ENCODE measurements at places on chromosomes 3 and 15. TPM values are rescaled to one million over a fixed set of nuclear protein-coding genes. Genes with fewer than 3 reads are reported as not detected.

- no peaks in the 10 kb centered on the region for H3K4me1 ChIP-seq
- no peaks in the 10 kb centered on the region for H3K36me3 ChIP-seq
- DNase-seq = no peak
- no peak overlapping the region for H3K4me3 ChIP-seq
- no peaks in the 10 kb centered on the region for H3K27me3 ChIP-seq
- no peak overlapping the region for H3K27ac ChIP-seq
These were observed 223.3 kb downstream of the EPHB1 start for GRCh38 chr3:135018149-135018923.

Gene ZNF860
- 0.56 TPM for total RNA-seq

- no peak for DNase-seq
- H3K4me1 ChIP-seq = 0 out of 2 replicates have a peak, but pooled peaks cover 2% of the 10 kb centered on the region
- H3K4me3 ChIP-seq = no peak overlapping the region
- H3K27ac ChIP-seq = no peak overlapping the region
These were observed 305.6 kb downstream of the PTPRG start for GRCh38 chr3:61866961-61867461.

Gene ABHD17C
- 5.4 TPM for total RNA-seq

GRCh38 chr15:37053166-37053565, 47.2 kb downstream of the MEIS2 start:
- H3K4me1 ChIP-seq = peaks cover 2% of the 10 kb centered on the region
- peak; percentile 54 for DNase-seq
- H3K27me3 ChIP-seq = no peaks in the 10 kb centered on the region
- no peak overlapping the region for H3K4me3 ChIP-seq
- H3K27ac ChIP-seq = no peak overlapping the region
- no peaks in the 10 kb centered on the region for H3K36me3 ChIP-seq

Gene UQCC5
- total RNA-seq = 1.1 TPM

DNA sequence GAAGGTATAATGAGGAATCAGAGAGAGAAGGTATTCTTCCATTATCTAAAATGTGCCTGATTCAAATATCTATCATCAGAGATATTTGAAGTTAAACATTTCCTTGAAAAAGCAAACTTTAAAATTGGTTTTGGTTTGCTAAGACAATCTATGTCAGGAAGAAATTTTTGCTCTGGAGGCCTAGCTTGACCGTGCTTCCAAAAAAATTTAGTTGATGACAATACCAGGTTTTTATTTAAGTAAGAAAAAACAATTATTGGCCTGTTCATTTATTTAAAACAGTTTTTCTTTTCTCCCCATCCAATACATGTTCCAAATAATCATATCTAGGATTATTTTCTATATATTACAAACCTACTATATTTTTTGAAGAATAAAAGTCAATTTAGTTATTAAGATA, 75.3 kb downstream of the OTOL1 start:
- no peaks in the 10 kb centered on the region for H3K4me1 ChIP-seq
- no peaks in the 10 kb centered on the region for H3K36me3 ChIP-seq
- H3K4me3 ChIP-seq = no peak overlapping the region
- no peak for DNase-seq
- no peak overlapping the region for H3K27ac ChIP-seq
- no peaks in the 10 kb centered on the region for H3K27me3 ChIP-seq

Gene FBXW12
- total RNA-seq = not detected

GRCh38 chr3:33115024-33115768, 1.4 kb downstream of the CRTAP start:
- H3K4me3 ChIP-seq = peak overlapping the region; percentile 45
- peak overlapping the region; percentile 35 for H3K27ac ChIP-seq
- no peaks in the 10 kb centered on the region for H3K4me1 ChIP-seq

DNA sequence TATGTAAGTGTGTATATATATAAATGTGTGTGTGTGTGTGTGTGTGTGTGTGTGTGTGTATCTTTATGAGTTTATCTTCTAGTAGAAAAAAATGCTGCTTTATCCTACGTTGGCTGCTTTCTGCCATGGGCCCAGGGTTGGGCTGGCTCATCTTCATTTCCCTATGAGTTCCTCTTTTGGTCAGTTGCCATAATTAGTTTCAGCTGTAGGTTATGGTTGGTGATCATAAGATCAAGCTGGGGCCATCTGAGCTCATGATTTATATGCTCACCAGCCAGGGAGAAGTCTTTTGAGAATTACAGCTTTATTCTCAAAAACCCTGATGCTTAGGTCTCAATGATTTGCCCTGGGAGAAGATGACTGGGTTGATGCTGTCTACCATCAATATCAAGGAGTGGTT, 775.8 kb upstream of the ARPP21 start:
- H3K27me3 ChIP-seq = no peaks in the 10 kb centered on the region
- DNase-seq = no peak
- H3K36me3 ChIP-seq = no peaks in the 10 kb centered on the region

Gene CASR
- not detected for total RNA-seq

DNA sequence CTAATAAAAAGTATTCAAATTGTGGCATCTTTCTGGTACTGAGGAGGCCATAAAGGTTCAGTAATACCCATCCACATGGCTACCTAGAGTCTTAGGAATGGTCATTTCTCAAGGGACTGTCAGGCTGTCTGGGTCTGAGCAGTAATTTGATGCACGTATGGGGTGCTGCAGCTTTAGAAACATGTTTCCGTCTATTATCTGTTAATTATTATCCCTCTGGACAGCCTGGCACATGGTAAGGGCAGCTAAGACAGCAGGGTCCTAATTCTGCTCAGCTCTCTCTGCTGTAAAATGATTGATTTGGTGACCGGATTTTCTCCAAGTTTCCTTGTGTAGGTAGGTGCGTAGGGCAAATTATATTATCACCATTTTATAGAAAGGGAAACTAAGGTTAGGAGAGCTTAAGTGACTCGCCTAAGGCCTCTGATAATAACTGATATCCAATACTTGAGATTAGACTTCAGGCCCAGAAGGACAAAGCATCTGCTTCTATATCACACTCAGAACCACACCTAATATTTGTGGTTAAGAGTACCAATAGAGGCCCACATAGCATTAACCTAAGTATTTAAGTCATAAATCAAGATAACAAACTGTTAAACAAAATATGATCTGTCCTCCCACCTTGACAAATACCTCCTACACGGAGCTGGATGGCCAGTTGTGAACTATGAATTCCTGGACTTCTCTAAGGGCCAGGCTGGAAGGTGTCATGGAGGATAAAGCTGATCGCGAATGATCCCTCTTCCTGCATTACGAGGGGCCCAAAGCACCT, 2.9 kb upstream of the RAP2B start:
- H3K4me3 ChIP-seq = no peak overlapping the region

Gene PHLDB2
- total RNA-seq = 27.2 TPM

GRCh38 chr3:108223928-108224327, 1.7 kb upstream of the IFT57 start:
- H3K4me3 ChIP-seq = no peak overlapping the region
- H3K4me1 ChIP-seq = peaks cover 8% of the 10 kb centered on the region
- H3K27me3 ChIP-seq = no peaks in the 10 kb centered on the region
- DNase-seq = peak; percentile 48

- no peaks in the 10 kb centered on the region for H3K36me3 ChIP-seq
- peaks cover 2% of the 10 kb centered on the region for H3K4me1 ChIP-seq
- H3K27ac ChIP-seq = no peak overlapping the region
- DNase-seq = peak; percentile 11
- H3K4me3 ChIP-seq = no peak overlapping the region
- H3K27me3 ChIP-seq = no peaks in the 10 kb centered on the region
These were observed 15.3 kb upstream of the ARL14 start for GRCh38 chr3:160661660-160662059.

- H3K27ac ChIP-seq = no peak overlapping the region
- no peak for DNase-seq
- H3K4me1 ChIP-seq = peaks cover 10% of the 10 kb centered on the region
- no peaks in the 10 kb centered on the region for H3K27me3 ChIP-seq
- H3K36me3 ChIP-seq = no peaks in the 10 kb centered on the region
- H3K4me3 ChIP-seq = no peak overlapping the region
These were observed 11.6 kb downstream of the SCN5A start for GRCh38 chr3:38637906-38638305.

Gene RTP2
- not detected for total RNA-seq

Gene TRIM42
- not detected for total RNA-seq

DNA sequence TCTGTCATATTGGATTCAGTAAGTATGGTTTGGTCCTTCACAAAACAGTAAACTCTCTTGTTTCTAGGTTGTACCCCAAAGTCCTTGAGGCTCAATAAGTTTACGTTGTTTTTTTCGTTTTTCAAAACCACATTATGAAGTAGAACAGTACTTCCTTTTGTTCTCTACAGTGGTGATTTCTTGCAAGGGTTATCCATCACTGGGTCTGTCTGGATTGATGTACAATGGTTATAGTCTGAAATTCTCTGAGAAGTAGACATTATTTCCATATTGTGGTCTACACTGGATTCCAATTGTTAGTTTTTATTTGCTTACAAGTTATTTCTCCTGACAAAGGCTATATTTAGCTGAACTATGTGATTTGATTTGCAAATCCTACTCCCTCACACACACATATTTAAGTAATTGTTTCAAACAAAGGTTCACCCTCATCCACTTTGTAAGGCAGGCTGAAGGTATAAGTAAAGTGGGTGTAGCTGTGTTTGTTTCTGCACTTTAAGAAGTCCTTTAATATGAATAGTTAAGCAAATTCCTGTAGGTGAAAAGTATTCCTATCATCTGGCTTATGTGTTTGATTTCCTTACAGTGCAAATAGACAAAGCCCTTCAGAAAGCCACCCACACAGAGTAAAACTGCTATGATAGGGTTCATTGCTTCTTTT, 64.2 kb upstream of the MME start:
- peaks cover 2% of the 10 kb centered on the region for H3K4me1 ChIP-seq
- DNase-seq = no peak
- no peak overlapping the region for H3K4me3 ChIP-seq
- H3K27ac ChIP-seq = no peak overlapping the region

- no peak for DNase-seq
- H3K36me3 ChIP-seq = no peaks in the 10 kb centered on the region
- no peaks in the 10 kb centered on the region for H3K4me1 ChIP-seq
- H3K27ac ChIP-seq = no peak overlapping the region
- H3K27me3 ChIP-seq = no peaks in the 10 kb centered on the region
These were observed 83.6 kb upstream of the FXR1 start for GRCh38 chr3:180828723-180829408.

- no peak for DNase-seq
- H3K4me3 ChIP-seq = no peak overlapping the region
- H3K36me3 ChIP-seq = peaks cover 20% of the 10 kb centered on the region
- no peaks in the 10 kb centered on the region for H3K27me3 ChIP-seq
These were observed 11.6 kb downstream of the CLCN2 start for GRCh38 chr3:184349563-184350470.

DNA sequence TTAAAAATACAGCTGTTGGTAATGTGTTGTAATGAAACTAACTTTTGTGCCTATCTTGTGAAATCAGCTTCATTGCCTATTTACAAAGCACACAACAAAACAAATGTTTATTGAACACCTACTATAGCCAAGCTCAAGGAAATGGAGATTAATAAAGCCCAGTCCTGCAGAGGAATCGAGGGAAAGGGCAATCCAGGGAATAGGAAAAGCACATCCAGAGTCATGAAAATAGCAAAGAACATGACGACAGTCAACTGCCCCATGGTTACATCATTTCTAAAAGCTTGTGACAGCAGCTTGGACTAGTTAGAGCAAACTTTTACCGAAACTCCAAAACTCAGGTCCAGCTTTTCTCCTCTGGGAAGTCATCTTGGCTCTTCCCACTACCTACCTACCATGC, 157.3 kb downstream of the LIPC start:
- peaks cover 5% of the 10 kb centered on the region for H3K4me1 ChIP-seq
- no peaks in the 10 kb centered on the region for H3K36me3 ChIP-seq
- no peaks in the 10 kb centered on the region for H3K27me3 ChIP-seq
- no peak for DNase-seq
- no peak overlapping the region for H3K27ac ChIP-seq

GRCh38 chr3:291646-292436, 95.3 kb downstream of the CHL1 start:
- no peaks in the 10 kb centered on the region for H3K36me3 ChIP-seq
- H3K4me1 ChIP-seq = no peaks in the 10 kb centered on the region
- DNase-seq = no peak

Gene EHD4
- 26.4 TPM for total RNA-seq

- DNase-seq = no peak
- H3K4me3 ChIP-seq = peak overlapping the region; percentile 70
- H3K27ac ChIP-seq = peak overlapping the region; percentile 87
- peaks cover 5% of the 10 kb centered on the region for H3K4me1 ChIP-seq
These were observed 1.2 kb upstream of the EIF3J start for GRCh38 chr15:44535523-44536301.

- H3K27ac ChIP-seq = no peak overlapping the region
- peak; percentile 19 for DNase-seq
- no peaks in the 10 kb centered on the region for H3K27me3 ChIP-seq
- H3K4me1 ChIP-seq = peaks cover 3% of the 10 kb centered on the region
These were observed 30.9 kb downstream of the ITPR1 start for GRCh38 chr3:4523710-4524698.

Gene CCDC191
- 0.83 TPM for total RNA-seq

Gene FEZF2
- total RNA-seq = not detected

- no peaks in the 10 kb centered on the region for H3K4me1 ChIP-seq
- no peaks in the 10 kb centered on the region for H3K36me3 ChIP-seq
- peak; percentile 43 for DNase-seq
These were observed 13.1 kb upstream of the SCN5A start for GRCh38 chr3:38662544-38662943.
